ENCODE measurements at places on chromosomes 1 and 21. TPM values are rescaled to one million over a fixed set of nuclear protein-coding genes. Genes with fewer than 3 reads are reported as not detected.

- DNase-seq, result no peak
Observed at GRCh38 chr1:231026576-231026975, 13.5 kb downstream of the FAM89A start.

- DNase-seq, result peak; percentile 73
Observed at GRCh38 chr21:38925923-38926322, 120.2 kb downstream of the ETS2 start.

- DNase-seq, result no peak
Observed at GRCh38 chr1:151516031-151516511, 4.9 kb downstream of the CGN start.

DNA sequence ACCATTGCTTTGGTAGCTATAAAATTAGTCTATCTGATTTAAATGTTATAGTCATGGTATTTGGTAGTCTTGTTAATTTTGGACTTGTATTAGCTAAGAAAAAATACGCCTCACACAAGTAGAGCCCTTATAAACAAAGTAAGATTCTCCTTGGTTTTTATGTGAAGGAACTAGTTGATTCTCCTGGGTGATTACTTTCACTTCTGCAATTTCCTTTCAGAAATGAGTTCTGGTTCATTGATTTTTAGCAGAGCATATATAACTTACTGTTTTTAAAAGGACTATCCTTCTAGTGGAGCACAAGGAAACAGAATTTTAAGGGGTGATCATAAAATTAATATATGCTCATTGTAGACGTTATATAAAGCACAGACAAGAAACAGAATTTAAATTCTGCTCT, 120.1 kb downstream of the BACH1 start:
- no peak for DNase-seq

DNA sequence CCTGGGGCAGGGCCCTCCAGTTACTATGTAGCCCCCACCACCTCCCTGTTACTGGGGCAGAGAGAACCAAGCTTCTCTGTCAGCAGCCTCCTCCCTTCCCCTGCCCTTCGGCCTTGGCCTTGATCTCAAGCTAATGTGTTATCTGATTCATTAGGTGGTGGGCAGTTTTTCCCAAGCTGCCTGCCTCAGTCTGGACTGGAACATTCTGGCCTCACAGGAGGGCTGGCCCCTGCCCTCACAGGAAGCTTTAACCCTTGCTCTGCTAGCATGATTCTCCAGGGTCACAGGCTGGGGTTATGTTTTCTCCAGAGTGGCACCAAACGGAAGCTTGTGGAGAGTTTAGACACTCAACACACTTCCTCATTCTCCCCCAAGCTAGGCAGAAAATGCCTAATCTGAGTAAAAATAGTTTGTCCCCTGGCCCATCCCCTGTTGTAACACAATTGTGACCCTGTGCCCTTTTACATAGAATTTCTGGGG, 37.2 kb upstream of the SLC6A9 start:
- no peak for DNase-seq

- no peak for DNase-seq
Observed at GRCh38 chr1:166978821-166979220, 3.5 kb upstream of the ILDR2 start.

DNA sequence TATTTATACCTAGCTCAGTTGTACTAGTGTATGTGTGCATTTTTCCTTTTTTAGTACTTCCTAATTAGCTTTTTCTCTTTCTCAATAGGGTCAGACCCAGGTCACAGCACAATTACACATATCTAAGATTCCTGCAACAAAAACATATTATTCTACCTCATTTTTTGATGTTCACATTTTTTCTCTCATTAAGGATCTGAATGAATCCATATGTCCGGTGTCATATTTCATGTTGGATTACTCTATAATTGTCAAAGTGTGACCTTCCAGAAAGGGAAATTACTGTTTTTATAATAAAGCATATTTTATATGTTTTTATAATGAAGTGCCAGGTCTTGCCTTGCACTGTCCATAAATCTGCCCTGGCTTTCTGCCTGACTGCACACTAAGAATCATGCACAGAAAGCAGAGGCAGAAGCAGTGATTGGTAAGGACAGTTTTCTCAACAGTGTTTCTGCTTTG, 143.7 kb downstream of the KCNT2 start:
- DNase-seq, result no peak

GRCh38 chr1:201436393-201436792, 14.9 kb upstream of the TNNI1 start:
- DNase-seq, result no peak

- DNase-seq, result no peak
Observed at GRCh38 chr1:233505130-233505529, 108.8 kb upstream of the KCNK1 start.

DNA sequence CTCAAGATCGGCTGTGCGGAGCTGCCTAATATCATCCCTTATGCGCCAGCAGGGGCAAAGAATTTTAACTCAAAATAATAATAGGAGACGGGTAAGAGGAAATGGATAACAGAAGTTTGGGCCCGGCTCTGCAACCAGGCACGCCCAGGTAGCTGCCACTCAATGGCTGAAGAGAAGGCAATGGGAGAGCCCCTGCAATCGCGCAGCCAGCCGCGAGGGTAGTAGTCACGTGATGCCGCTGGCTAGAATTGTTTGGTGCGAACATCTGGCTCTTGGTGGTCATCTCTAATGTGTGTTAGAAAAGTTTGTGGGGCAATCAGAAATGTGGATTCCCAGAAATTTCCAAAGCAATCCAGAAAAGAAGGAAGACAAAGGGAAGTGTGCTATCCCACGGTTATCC, 12.3 kb downstream of the BARHL2 start:
- no peak for DNase-seq

- no peak for DNase-seq
Observed at GRCh38 chr1:30649321-30649991, 73.9 kb downstream of the MATN1 start.

DNA sequence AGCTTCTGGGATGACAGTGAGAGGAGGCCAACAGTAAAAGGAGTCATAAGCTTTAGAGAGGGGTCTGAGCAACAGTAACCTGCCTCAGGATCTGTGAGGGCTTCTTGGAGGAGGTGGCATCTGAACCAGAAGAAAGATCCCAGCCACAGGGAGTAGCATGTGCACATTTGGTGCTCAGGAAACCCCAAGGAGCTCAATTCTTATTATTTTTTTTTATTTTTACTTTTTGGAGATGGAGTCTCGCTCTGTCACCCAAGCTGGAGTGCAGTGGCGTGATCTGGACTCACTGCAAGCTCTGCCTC, 4.7 kb downstream of the THEMIS2 start:
- no peak for DNase-seq

DNA sequence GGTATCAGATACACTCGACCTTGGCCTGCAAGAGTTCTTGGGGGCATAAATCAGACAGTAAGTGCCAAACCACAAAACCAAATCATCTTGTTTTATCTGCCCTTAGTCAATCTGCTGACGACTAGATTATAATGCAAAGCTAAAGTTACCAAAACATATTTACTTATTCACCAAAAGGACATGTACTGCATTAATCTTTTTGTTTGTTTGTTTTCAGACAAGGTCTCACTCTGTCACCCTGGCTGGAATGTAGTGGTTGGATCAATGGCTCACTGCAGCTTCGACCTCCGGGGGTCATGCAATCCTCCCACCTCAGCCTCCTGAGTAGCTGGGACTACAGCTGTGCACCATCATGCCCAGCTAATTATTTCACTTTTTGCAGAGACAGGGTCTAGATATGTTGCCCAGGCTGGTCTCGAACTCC, 114.7 kb downstream of the APP start:
- DNase-seq, result no peak

DNA sequence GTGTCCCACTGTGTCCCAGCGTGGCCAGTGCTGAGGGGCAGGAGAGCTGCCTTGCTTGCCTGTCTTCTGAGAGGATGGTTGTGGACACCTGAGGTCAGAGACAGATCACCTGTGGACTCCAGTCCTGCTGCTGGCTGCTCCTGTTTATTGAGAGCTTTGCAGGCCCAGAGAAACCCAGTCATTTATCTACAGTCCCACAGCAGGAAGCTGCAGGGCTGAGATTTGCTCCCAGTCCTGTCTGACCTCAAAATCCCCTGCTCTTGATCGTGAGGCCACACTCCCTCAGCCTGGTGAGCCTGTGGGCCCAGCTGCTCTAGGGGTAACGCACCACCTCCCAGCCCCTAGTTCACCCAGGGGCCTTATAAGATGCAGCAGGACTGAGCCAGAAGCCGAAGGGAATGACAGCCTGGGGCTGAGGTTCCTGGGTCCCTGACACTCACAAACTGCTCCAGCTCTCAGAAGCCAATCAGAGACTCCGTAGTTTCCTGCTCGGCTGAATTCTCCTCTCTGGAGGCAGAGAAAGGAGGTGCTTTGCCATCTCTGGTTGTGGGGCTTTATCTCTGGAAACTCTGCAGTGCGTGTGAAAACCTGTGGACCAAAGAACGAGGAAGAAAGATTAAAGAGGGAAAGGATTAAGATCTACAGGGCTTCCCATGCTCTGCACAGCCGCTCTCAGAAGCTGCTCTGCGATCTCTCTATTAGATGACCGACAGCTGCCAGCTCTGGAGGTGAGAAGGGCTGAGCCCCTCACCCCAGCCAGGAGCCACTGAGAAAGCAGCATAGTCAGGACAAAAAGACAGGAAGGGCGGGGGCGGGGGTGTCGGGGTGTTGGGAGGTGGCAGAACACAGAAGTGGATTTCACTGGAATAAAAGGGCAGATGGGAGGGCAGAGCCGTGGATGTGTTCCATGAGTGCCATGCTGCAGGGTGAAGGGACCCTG, 39.1 kb downstream of the UBIAD1 start:
- DNase-seq, result no peak

DNA sequence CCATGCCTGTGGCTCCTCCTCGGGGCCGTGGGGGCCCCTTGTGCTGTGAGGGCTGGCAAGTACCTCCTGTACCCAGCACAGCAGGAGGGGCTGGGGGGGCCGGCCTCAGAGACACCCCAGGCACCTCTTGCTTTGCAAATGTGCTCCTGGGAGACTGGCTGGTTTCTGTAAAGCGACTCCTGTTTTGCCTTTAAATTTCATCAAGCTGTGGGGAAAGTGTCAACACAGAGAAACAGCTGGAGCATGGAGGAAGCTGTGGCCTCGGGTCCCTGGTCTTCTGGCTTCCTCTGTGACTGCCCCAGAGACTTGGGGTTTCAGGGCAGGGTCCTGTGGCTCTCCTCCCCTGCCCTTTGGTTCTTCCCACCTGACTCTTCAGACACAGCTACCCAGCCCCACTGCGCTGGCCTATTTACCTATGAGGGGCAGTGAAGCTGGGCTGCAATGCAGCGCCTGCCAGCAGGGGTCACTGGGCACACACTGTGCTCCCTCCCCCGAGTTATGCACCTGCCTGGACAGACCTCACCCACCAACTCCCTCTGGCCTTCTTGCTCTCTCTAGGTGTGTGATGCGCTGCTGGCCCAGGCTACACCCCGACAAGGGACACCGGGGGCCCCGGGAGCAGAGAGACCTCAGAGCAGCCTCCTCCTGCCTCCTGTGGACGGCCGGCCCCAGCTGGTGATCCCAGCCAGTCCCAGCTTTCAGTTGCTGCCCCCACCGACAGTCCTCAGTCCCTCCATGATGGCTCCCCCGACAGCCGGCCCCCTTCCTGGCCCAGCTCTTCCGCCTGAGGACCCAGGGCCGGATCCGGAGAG, 17.6 kb upstream of the PEX10 start:
- DNase-seq, result no peak

DNA sequence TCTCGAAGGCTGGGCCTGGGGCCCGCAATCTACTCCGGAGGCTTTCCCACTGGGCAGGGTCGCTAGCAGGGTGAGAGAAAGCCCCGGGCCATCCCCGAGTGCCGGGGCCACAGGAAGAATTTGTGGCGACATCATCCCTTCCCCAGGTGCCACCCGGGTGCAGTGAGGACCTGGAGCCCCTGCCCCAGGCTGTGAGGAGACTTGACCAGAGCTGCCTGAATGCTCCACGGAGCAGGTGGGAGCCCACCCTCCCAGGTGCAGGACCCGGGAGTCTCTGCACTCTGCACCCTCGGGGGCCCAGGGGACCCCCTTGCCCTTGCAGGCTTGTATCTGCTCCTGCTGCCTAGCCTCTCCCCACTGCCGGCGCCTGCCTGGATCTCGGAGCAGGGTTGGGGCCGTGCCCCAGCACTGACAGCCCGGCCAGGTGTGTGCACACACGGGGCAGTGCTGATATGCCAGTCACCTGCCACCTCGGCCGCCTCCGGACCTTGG, 67.5 kb upstream of the RGS7 start:
- DNase-seq, result peak; percentile 14

- DNase-seq, result peak; percentile 67
Observed at GRCh38 chr1:183180634-183181056, 5.4 kb upstream of the LAMC2 start.

DNA sequence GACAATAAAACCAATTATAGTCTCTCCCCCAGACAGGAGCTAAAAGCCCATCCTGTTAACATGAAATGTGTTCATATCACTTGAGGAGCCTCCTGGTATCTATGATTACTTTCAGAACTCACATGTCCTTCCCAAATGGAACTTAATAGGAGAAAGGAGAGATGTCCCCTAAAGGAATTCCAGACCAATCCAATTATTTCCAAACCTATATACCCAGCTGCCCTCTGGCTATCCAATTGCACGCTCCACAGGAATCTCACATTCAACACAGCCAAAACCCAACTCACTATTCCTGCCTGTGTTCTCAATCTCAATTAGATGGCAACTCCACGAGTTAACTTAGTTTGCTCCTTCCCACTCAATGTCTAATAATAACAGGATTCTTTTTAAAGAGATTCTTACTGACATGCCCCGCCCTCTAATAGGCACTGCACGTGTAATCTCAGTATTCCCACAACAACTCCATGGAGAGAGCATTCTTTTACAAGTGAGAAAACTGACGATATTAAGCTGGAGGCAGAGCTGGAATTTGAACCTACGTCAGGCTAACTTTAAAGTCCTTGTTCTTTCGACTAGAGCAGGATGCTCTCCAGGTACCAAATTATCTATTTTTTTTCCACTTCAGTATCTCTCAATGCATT, 59.1 kb upstream of the SEC16B start:
- DNase-seq, result no peak

GRCh38 chr1:179104611-179105250, 22.9 kb downstream of the TOR3A start:
- no peak for DNase-seq

DNA sequence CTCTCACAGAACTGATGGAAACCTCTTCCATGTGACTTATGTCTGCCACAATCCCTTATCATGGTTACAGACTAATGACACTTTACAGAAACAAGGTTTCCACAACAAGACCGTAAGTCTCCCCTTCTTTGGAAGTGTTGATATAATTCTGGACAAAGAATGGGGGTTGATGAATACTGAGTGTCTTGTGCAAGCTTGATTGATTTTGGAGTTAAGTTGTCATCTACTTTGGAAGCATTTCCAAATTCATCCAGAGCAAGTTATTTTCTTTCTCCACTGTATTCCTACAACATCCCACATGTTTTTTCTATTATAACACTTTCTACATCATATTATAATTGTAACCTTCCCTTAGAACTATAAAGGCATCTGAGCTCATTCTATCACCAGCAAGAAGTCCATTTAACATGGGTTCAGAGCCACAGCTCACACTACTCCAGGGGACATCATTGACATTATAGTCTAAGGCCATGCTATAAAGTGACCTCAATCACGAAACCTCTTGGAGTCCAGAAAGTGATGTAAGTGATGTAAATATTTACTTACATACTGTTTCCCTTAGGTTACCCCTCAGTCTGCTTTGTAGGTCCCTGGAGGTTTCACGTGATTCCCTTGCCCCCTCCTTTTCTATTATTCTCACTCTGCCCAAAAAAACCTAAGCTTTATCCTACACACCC, 125.7 kb upstream of the PBX1 start:
- DNase-seq, result no peak

- peak; percentile 45 for DNase-seq
Observed at GRCh38 chr1:15684042-15684461, at the start of gene PLEKHM2. TSS of gene PLEKHM2 (plus strand) at chr1:15684320. CDS start at chr1:15684559, 239 bp downstream.

Gene HEYL
- polyA plus RNA-seq, result 2.1 TPM

Gene PLA2G2D
- polyA plus RNA-seq, result not detected

Gene GREM2
- 2.0 TPM for polyA plus RNA-seq

Gene SIKE1
- 35.2 TPM for polyA plus RNA-seq

Gene LENEP
- not detected for polyA plus RNA-seq

Gene LY9
- polyA plus RNA-seq, result not detected

Gene PDZK1
- polyA plus RNA-seq, result not detected

Gene PLD5
- 0.03 TPM for polyA plus RNA-seq
